Activated CD4-positive, alpha-beta T cell treated with anti-CD3 and anti-CD28 coated beads, Interleukin-2, amount 50 U/mL, for 16 hours (primary cell): ENCODE measurements at places on chromosomes 5 and 9.

DNA sequence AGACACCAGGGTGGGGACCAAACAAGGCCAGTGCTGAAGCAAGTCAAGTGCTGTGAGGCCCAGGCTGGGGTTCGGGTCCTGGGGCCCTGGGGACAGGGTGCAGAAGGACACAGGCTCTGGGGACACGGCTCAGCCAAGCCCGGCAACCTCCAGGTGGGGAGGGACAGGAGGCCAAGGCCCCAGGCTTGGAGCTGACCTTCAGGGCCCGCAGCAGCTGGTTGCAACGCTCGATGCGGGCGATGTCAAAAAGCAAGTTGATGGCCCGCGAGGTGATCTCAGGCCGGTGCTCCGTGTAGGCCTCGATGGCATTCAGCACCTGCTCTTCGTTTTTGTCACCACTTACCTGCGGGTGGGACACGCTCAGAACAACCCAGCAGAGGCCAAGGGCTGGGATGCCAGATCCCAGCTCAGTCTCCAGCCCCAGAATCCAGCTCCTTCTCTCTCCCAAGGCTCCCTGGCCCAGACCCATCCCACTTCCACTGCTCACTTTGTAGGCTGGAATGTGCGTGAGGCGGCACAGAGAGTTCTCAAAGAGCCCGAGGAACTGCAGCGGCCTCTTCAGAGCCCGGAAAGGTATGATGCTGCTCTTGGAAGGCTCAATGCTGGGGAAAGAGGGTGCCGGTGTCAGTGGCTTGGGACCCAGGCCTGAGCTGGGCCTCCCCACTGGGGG lies 20.7 kb downstream of the ZER1 start:
- no peak for DNase-seq

DNA sequence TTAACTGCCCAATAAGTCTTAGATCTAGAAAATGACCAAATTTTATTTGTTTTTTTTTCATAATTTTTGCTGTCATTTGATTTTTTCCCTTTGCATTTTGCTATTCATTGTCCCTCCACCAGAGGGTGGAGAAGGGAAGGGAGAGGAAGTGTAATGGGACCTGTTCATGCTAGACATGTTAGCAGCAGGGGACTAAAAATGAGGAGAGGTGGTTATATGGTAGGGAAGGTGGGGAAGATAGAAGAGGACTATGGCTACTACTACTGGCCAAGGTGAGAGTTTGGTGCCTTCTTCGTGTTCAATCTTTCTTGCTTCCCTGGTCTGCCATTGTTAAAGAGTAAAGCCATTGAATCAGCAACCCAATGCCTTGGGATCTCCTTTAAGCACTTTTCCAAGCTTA lies 6.4 kb downstream of the GRIA1 start:
- peak; percentile 11 for DNase-seq

DNA sequence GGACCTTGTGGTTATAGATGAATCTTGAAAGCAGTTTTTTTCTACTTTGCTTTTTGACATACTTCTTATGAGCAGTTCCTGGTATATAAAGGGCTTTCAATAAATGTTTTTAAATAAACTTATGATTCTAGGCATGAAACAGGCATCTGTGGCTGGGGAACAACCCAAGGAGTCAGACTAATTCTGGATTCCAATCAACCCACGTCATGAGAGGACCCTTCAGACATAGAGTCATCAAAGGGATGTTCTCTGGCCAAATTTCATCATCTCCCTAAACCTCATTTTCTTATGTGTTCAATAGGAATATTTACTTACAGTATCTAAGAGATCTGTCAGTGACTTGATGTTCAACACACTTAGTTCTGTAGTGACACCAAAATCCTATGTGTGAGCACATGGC lies 243.8 kb upstream of the ZNF462 start:
- no peak for DNase-seq

DNA sequence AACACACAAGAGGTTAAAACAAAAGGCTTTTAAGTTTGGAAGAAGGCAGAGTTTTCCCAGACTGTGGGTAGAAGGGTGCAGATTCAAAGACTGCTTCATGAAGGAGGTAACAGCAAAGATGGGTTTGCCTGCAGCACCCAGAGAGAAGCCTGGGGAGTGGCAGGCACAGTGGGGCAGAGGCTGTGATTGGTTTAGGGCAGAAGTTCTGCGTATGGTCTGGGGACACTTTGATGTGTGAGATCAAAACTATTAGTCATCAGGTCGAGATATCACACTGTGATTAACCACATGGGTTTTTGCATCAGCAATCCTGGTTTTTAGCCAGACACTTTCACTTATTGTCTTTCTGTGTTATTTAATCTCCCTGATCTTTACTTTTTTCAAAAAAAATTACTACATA lies 188.8 kb upstream of the GLRA1 start:
- DNase-seq, result peak; percentile 74

- DNase-seq, result no peak
Measured at GRCh38 chr9:81607593-81608288, 81.6 kb downstream of the TLE1 start.

DNA sequence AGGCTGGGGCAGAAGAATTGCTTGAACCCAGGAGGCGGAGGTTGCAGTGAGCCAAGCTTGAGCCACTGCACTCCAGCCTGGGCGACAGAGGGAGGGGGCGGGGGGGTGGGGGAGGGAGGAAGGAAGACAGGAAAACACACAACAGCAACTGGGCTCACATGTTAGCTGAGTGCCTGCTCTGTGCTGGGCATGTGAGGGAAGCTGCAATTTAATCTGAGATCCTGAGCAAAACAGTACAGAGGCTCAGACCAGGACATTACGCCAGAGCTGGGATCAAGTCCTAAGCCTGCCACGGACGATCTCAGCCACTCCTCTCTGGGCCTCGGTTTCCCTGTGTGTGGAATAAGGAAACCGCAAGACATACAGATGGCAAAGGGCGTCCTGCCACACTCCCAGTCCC lies 119.1 kb downstream of the VAV2 start:
- DNase-seq, result no peak

DNA sequence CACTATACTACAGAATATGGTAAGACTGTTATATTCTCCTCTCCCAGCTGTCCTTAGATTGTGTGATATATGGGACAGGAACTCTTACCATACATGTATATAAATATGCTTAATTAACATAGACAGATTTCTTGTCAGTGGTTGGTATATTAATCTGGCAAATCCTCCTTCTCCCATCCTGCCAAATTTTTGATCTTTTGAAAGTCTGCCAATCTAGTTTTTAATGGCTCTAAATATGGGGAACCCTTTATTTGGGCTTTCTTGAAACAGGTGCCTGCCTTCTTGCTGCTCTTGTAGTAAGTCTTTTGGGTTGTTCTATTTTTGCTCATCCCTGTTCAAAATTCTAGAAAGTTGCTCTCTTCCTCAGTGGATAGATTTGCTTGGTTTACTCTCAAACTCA lies 63.5 kb downstream of the SPATA31D1 start:
- no peak for DNase-seq

DNA sequence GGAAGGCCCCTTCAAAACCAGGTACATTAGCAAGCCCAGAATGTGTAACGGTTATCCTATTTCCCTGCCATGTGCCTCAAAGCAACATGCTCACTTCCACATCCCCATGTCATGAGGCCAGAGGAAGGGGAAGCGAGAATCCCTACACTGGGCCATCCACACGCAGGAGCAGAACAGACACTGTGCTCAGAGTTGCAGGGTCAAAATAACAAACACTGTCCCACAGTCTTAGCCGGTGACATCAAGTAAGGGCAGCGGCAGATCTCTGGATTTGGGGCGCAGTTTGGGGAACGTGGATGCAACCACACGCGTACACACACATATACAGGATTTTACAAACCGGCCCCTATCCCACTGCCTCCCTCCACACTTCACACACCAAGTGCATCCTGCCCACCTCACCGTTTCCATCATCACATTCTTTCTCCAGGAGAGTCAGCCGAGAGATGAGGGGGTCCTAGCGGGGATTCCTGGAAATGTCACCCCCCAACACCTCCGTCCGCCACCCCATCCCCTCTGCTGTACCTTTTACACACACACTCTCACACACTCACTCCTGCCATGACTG lies 776 bp downstream of the APBA1 start:
- no peak for DNase-seq

DNA sequence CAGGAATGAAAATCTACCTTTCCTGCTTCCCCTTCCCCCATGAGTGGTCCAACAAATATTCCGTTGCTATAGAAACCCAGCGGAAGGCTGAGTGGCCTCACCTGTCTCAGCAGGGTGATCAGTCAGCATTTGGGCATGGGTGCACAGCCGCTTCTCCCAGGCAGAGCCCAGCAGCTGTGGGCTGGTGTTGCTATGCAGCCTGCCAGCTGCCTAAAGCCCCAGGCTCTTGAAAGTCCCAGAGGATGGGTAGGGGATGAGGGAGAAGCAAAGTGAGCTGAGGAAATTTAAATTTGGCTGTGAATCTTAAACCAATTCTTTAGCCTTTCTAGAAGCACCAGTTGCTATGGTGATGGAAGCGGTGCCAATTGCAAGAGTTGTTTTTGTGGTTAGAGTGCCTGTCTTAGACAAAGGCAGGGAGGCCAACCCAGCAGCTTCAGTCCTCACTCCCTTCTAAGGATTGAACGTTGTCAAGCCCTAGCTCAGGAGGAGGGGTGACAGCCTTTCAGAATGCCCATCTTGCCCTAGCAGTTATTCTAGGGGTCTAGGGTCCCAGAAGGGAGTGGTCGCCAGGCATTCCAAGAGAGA lies 151.5 kb upstream of the PITX1 start:
- no peak for DNase-seq

- no peak for DNase-seq
Measured at GRCh38 chr5:19240170-19240569, 747.8 kb downstream of the CDH18 start.

DNA sequence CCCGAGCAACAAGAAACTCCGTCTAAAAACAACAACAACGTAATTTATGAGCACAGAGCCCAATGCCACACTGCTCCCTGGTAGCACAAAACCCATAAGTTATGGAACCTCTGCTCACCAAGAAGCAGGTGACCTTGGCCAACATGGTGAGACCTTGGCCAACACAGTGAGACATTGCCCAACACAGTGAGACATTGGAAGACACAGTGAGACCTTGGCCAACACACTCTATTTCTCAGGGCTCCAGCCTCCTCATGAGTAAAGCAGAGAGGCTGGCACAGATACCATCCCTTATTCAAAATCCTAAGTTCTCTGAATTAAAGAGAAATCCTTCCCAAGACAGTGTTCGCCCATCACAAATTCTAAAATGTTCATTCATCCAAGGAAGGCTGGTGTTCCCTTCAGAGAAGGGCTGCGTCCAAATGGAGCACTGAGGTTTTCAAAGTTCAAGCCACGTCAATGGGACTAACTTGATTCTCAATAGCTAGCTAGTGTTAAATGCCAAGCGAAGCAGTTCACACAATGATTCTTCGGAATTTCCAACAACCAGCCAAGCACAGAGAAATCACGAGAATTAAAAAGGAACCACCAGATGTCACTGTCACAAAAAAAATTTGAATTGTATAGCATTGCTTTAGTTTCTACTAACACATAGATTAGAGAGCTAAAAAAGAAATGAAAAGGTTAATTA lies 29.5 kb downstream of the TTC39B start:
- DNase-seq, result no peak

- DNase-seq, result no peak
Measured at GRCh38 chr5:52802272-52802973, 14.7 kb downstream of the ITGA1 start.

DNA sequence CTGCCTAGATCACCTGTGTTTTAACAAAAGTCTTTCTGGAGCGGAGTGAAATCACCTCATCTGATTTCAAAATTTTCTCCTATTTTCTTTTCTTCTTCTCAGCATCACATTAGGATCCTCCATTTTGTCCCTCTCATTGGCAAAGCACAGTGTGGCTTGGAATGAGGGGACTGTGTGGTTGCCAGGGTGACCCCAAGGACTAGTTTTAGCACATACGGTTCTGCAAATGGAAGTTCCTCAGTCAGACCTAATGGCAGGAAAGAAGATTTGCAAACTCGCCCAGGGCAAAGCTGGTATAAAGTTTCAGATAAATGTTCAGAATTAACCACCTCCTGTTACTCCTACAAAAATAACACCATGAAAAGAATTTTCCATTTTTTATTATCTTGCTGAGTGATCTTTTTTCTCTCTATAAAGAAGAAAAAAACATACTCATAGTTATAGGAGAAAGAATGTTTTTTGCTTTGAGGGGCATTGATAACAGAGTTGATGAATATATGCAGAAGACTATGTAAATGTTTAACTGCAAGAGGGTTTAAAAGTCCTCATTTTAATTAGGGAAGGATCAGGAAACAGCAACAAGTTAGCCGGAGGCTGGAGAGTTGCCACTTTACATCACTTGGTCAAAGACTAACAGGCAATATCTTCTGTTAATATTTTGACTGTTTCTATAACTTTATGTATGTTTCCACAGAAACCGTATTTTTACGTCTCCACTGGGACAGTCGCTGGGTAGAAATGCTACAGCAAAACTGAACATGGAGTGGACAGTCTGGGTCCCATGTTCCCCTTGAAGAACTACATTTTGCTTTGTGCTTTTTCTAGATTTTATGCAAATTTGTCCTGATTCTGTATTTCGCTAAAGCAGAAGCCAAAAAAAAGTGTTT lies 257.8 kb downstream of the NR2F1-AS1 start:
- DNase-seq, result no peak

DNA sequence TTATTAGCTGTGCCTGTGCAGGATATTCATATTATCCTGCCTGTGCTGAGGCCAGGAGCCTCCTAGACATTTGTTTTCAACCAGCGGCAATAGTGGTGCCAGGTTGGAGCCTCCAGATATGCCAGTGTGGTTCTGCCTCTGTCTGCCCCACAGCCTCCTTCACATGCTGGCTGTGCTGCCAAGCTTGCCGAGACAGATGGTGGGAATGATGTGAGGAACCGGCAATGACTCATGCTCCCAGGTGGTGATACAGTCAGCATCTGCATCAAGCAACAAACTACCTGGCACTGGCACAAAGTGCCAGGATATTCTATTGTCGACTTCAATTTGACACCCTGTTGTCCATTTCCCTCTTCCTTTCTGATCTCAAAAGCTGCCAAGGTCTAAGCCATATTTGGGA lies 285.7 kb downstream of the CHSY3 start:
- DNase-seq, result no peak

DNA sequence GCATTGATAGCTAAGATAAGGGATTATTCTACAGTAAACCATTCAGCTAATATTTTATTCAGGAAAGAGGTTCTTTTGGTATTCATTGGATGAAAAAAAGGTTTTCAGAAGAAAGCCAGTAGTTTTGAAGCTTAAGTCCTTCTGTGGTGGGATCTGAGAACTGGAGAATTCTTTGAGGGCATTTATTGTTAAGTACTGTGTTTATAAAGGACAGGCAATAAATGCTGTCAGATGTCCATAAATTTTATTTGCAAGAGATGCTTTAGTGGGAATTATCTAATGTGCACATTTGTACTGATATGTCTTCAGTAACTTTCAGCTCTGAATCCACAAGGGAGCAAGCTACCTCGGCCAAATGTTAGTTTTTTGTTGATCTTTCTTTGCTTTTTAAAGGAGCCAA lies 321.3 kb downstream of the MARCHF11 start:
- no peak for DNase-seq

GRCh38 chr5:31815376-31815775 lies 176.4 kb downstream of the PDZD2 start:
- no peak for DNase-seq

- DNase-seq, result no peak
Measured at GRCh38 chr9:95840074-95840473, 35.4 kb upstream of the ERCC6L2 start.
